ENCODE measurements at places on chromosomes 11 and 22. TPM values are rescaled to one million over a fixed set of nuclear protein-coding genes. Genes with fewer than 3 reads are reported as not detected.

- peak; percentile 18 for DNase-seq
These were observed 45.8 kb downstream of the ELFN2 start for GRCh38 chr22:37381489-37381888.

GRCh38 chr11:103800406-103801114 lies 235.9 kb upstream of the DDI1 start:
- DNase-seq: peak; percentile 38

GRCh38 chr22:29821291-29822016 lies 16.6 kb downstream of the ASCC2 start:
- peak; percentile 88 for DNase-seq

DNA sequence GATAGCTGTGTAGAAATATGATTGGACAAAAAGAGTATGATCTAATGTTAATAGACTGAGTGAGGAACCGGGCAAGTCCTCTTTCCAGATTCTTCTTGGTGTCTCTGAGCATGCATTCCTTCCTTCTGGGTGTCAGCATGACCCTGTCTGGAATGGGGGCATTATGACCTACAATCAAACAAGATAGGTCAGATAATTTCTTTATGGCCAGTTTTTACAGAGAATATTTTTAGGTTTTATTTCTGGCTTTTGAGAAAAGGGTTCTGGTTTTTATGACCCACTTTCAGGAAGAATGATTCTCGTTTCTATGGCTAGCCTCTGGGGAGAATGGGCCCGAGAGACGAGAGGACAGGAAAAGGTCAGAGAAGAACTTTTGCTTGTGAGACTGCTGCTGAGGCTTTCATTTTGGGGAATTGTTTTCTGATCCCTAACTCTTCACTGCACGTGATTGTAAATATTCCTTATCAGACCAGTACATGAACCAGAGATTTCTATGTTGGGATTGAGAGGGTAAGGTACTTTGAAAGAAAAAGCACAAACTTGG lies 383.8 kb downstream of the AASDHPPT start:
- no peak for DNase-seq

GRCh38 chr22:50343541-50343935 lies 411 bp downstream of the PPP6R2 start:
- DNase-seq: no peak

- DNase-seq: no peak
These were observed 94.9 kb downstream of the GRIK4 start for GRCh38 chr11:120606211-120607010.

- peak; percentile 78 for DNase-seq
These were observed 84.7 kb downstream of the TTC28 start for GRCh38 chr22:28594797-28595462.

DNA sequence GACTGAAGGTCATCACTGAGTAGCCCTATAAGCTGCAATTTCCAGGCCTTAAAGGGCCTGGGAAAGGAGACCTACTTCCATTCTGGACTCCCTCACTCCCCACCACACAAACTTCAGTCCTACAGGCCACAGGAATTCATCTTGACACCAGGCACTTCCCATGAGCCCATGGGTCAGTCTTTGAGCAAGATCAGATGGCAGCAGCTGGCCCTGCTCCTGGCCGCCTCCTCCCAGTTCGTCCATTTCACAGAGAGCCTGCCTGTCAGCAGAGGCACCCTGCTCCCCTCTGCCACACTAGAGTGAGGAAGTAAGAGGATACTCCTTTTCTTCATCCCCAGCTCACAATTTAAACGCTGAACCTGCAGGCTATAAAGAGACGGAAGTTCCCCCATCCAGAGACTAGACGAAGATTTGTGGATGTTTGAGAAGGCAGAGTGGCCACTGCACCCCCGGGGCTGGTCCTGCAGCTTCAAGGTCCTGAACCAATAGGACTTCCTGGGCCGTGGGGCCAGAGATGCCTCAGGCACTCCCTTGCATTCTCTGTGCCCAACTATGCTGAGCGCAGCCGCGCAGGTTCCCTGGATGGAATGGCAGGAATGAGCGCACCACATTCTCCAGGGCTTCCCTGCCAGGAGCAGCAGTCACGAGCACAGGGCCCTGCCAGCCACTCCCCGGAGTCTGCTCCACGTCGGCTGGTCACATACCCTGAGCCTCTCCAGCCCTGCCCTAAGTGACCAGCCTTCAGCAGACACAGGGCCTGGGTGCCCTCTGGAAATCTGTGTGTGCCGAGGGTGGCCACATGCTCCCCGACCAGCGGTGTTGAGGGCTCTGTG lies 33.5 kb upstream of the BID start:
- DNase-seq: no peak

The NPTXR gene
- 0.34 TPM for total RNA-seq

The CCDC116 gene
- 0.17 TPM for total RNA-seq

Data from dermis blood vessel endothelial cell (primary cell).